Glomerular endothelial cell (primary cell): ENCODE measurements at places on chromosomes 5 and 9. TPM values are rescaled to one million over a fixed set of nuclear protein-coding genes. Genes with fewer than 3 reads are reported as not detected.

RAB3C gene
- 1.4 and 4.2 TPM in 2 replicates for total RNA-seq

PCDHGB3 gene
- total RNA-seq: 2.6 and 5.5 TPM in 2 replicates

SMARCA2 gene
- 46.5 and 72.5 TPM in 2 replicates for total RNA-seq

MARCHF6 gene
- 51.5 and 61.3 TPM in 2 replicates for total RNA-seq

BARX1 gene
- total RNA-seq: not detected in 2 replicates

BICD2 gene
- total RNA-seq: 45.6 and 51.4 TPM in 2 replicates

AMBP gene
- not detected in 2 replicates for total RNA-seq

SPRY4 gene
- total RNA-seq: 38.1 and 69.1 TPM in 2 replicates

FOXD1 gene
- total RNA-seq: 10.8 and 16.8 TPM in 2 replicates

CARD9 gene
- total RNA-seq: 0.15 and 0.23 TPM in 2 replicates

TRUB2 gene
- total RNA-seq: 11.3 and 13.5 TPM in 2 replicates

TMEM215 gene
- total RNA-seq: not detected in 2 replicates

FOXD4 gene
- not detected in 2 replicates for total RNA-seq

TLR4 gene
- 38.6 and 38.8 TPM in 2 replicates for total RNA-seq

LRRC19 gene
- not detected in 2 replicates for total RNA-seq

F2RL2 gene
- 13.3 and 30.9 TPM in 2 replicates for total RNA-seq

ZNF483 gene
- total RNA-seq: 1.7 and 2.7 TPM in 2 replicates

PCDHB14 gene
- 1.6 and 6.7 TPM in 2 replicates for total RNA-seq

NUTM2G gene
- not detected in 2 replicates for total RNA-seq

SLC36A3 gene
- total RNA-seq: not detected in 2 replicates

RALGPS1 gene
- total RNA-seq: 5.9 and 7.2 TPM in 2 replicates

RASGRF2 gene
- 13.0 and 15.8 TPM in 2 replicates for total RNA-seq

ANKRD20A1 gene
- total RNA-seq: 0.24 and 0.58 TPM in 2 replicates

KIF4B gene
- 0.23 and 0.39 TPM in 2 replicates for total RNA-seq

PCDHA4 gene
- total RNA-seq: 0.29 TPM in 1 of 2 replicates, not detected in the other

POU5F2 gene
- total RNA-seq: 0.97 and 2.7 TPM in 2 replicates

CDHR2 gene
- not detected in 2 replicates for total RNA-seq

LPAR1 gene
- total RNA-seq: 0.53 and 3.3 TPM in 2 replicates

SV2C gene
- total RNA-seq: not detected in 2 replicates

SLC34A3 gene
- not detected in 2 replicates for total RNA-seq

CDC25C gene
- total RNA-seq: 0.97 and 2.9 TPM in 2 replicates

GAPT gene
- not detected in 2 replicates for total RNA-seq

RASEF gene
- total RNA-seq: 0.06 and 0.48 TPM in 2 replicates

SNCAIP gene
- 18.4 and 44.8 TPM in 2 replicates for total RNA-seq

IFNA7 gene
- total RNA-seq: not detected in 2 replicates

SLC6A19 gene
- total RNA-seq: not detected in 2 replicates

TRIM32 gene
- total RNA-seq: 26.1 and 26.8 TPM in 2 replicates

OLFM1 gene
- total RNA-seq: 0.19 and 0.58 TPM in 2 replicates

ERAP2 gene
- 12.7 and 167 TPM in 2 replicates for total RNA-seq

CBY3 gene
- 3.0 TPM in 1 of 2 replicates, not detected in the other for total RNA-seq

IFNB1 gene
- not detected in 2 replicates for total RNA-seq

PCDHB8 gene
- total RNA-seq: 0.34 and 0.88 TPM in 2 replicates
